ENCODE measurements at places on chromosomes 13 and 19.

DNA sequence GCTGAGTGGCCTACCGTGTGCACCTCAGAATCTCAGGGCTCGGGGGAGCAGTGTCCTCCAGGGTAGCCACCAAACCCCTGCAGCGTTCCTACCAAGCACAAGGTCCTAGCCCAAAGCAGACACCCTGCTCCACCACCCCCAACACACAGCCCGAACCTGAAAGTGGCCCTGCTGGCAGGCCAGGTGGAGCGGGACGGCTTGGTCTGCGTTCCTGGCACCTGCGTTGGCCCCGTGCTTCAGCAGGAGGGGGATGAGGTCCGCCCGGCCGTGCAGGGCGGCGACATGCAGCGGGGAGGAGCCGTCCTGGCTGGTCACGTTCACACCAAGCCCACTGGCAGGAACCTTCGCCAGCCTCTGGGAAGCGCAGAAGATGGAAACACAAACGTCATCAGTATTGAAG is 26.5 kb downstream of the PDCD5 start:
- DNase-seq: no peak

GRCh38 chr19:21569494-21569865 is 64.1 kb downstream of the ZNF429 start:
- DNase-seq: peak; percentile 45

- DNase-seq: no peak
Measured at GRCh38 chr13:46717275-46717674, 79.7 kb downstream of the ESD start.

- DNase-seq: no peak
Measured at GRCh38 chr13:110000534-110001345, 214.4 kb upstream of the IRS2 start.

DNA sequence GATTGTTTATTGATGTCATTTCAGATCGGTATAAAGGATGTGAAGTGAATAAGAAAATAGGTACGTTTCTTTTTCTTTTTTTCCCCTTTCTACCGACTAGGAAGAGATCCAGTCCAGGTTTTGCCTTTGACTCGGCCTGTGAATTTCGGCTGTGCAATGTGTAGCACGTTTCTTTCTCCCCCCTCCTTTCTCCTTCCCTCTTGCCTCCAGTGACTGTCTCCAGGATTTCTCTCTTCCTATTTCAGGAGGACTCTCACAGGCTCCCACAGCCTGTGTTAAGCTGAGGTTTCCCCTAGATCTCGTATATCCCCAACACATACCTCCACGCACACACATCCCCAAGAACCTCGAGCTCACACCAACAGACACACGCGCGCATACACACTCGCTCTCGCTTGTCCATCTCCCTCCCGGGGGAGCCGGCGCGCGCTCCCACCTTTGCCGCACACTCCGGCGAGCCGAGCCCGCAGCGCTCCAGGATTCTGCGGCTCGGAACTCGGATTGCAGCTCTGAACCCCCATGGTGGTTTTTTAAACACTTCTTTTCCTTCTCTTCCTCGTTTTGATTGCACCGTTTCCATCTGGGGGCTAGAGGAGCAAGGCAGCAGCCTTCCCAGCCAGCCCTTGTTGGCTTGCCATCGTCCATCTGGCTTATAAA is at the start of gene GPC6:
Gene GPC6 (plus strand): TSS at position 185 of the 657 bp plus-strand sequence.
- no peak for DNase-seq

DNA sequence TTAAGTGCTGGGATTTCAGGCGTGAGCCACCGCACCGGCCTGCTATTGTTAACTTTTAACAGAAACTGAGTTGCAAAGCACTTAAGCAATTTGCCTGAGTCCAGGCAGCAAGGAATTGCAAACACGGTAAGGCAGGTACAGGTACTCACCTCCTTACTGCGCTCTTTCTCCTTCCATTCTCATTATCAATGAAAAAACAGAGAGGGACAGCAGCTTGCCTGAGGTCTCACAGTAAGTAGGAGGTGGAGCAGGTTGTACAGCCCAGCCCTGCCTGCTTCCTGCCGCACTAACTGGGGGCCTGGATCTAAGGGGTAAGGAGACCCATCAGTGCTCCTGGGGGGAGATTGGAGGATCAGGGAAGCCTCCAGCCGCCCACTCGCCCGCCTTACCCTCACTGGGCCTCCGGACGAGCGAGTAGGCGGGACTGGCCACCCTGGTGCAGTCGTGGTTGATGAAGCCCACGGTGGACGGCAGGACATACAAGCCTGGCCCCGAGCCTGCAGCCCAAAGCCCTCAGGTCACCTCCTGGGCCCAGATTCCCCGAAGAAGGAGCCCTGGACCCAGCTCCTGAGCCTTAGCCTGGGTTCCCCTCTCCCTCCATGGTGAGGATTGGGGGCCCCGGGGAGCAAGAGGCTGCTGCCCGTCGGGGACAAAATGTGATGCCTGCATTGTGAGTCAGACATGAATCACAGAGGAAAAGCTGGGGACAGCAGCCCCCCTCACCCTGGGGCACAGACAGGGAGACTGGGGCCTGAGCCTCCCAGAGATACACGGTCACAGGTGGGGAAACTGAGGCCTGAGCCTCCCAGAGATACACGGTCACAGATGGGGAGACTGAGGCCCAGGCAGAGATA is 11.4 kb upstream of the SHC2 start:
- DNase-seq: no peak

DNA sequence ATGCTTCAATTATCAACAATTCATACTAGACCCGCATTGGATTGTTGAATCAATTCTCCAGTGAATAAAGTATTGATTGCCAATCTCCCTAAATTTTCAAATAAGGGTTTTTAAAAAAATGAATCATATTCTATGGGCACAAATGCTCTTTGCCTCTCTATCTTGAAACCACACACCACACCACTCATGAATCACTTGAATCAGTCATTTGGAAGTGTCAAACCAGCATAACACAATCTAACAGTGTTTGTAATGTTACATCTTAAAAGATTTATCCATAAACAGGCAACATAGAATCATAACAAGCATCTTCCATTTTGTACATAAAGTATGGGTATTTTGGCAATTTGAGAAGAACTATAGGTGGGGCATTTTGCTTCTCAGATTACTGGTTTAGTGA is 219.5 kb upstream of the MIR17HG start:
- no peak for DNase-seq

DNA sequence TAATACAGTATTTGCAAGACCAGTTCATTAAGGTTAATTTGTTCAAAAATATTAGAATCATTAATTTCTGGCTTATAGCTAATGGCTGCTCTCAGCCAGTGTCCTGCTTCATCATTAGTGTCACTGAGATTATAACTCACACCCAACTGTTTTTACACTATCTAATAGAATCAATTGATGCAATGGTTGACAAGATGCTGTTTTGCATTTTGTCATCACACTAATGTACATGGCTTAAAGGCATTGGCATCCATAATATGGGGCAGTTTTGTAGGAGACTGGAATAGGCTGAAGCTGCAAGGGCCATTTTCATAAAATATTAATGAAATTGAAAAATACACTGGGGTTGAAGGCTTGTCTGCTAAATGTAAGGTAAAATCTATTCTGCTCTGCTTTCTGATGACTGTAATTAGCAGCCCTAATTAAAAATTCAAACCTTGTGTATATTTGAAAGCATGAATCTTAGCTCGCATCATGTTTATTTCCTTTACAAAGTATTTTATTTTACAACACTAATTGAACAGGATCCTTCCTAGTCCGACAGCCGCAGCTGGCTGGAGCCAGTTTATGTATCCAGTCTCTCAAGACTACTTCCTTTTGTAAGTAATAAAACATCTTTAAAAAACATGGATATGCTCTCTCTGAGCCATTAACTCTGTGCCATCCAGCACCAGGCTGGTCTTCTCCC is 296.7 kb downstream of the POU4F1 start:
- no peak for DNase-seq

GRCh38 chr19:6678690-6679109 is 8.7 kb upstream of the TNFSF14 start:
- peak; percentile 59 for DNase-seq

- no peak for DNase-seq
Measured at GRCh38 chr19:46601318-46602224, at the start of gene CALM3. TSS of gene CALM3 (plus strand) at chr19:46601330. CDS start at chr19:46601435, 105 bp downstream.

DNA sequence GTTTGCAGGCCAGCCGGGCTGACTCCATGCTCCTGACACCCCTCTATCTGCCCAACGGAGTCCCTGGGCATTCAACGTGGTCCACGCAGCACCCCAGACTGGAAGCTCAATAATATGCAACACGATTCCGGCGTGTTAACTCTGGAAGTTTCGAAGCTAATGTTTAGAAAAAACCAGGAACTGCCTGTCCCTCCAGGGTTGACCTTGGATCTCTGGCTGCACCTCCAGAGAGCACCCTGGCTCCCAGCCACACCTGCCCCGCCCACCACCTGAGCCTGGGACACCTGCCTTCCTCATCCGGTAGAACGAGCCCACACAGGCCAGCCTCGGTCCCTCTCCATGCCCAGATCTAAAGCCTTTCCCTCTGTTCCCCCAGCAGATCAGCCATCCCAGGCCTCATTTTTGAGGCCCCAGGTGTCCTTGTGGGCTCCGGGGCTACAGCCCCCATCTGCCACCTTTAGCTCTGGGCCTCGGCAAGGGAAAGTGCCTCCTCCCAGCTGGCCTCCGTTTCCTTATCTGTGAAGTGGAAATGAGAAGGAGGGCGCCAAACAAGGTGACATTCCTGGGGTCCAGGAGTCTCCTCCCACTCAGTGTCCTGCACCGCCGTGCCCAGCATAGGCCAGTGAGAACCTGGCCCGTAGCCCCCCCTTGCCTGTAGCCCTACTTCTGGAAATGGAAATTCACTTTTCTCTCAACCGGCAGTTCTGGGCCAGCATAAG is 38.7 kb downstream of the KLF2 start:
- DNase-seq: no peak

DNA sequence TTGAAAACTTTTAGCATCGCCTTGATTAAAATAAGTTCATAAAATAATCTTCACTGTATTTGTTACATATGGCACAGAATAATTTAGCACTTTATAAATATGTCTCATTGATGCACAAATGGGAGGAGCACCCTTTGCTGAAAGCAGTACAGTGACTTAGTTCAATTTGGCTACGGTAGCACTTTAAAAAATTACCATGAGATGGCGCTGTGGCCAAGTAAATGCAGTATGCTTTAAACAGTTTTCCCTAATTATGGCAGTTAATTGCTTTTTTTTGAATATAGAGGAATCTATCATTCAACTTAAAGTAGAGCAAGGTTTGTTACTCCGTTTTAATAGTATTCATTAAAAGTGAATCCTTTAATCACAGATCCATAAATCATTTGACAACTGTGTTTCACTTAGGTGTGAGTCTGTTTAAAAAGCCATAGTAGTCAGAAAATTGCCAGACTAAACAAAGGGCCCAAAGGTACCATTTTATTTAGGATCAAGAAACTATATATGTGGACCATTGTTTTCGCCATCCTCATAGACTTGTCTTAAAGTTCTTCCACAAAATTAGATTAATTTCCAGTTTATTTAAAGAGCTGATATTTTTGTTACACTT is 34.7 kb upstream of the ESD start:
- peak; percentile 6 for DNase-seq

- DNase-seq: no peak
Measured at GRCh38 chr13:47049276-47049989, 152.6 kb upstream of the HTR2A start.

- no peak for DNase-seq
Measured at GRCh38 chr13:102012299-102013293, 389.3 kb downstream of the FGF14 start.

GRCh38 chr13:18944501-18945068 is 237.0 kb downstream of the TUBA3C start:
- no peak for DNase-seq

DNA sequence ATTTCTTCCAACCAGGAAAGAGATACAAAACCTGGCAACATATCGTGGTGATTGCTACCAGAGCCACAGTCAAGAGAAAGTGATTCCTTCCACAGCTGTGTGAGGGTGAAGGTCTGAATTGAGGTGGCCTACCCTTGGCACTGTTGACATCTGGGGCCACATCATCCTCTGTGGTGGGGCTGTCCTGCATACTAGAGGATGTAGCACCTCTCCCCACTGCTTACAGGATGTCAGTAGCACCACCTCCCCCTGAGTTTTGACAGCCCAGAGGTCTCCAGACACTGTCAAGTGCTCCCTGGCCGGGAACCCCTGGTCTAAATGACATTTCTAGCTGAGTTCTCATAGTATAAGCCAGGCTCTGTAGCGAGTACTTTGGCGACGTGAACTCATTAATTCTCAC is 15.5 kb downstream of the PTGER1 start:
- no peak for DNase-seq

- DNase-seq: no peak
Measured at GRCh38 chr13:25739376-25739775, 312.4 kb downstream of the SHISA2 start.

GRCh38 chr19:34336781-34337271 is 28.2 kb upstream of the GPI start:
- DNase-seq: no peak

- DNase-seq: no peak
Measured at GRCh38 chr13:30466841-30467252, 1.1 kb upstream of the HMGB1 start.

DNA sequence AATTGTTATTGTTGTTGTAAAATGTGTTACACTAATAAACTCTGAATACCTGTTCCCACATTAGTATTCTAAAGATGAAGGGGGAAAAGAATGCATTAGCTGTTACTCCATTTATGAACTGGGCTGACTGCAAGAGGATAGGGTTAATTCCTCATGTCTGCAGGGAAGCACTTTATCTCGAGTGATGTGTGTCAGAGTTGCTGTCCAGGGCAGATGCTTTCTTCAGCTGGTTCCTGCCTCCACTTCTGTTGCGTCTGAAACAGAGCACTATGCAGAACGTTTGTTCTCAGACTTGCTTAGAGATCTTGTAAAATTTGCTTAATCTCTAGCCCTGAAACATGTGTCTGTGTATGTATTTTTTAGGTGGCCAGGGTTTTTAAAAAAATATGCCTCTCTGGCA is 318.8 kb downstream of the SPRY2 start:
- DNase-seq: no peak

DNA sequence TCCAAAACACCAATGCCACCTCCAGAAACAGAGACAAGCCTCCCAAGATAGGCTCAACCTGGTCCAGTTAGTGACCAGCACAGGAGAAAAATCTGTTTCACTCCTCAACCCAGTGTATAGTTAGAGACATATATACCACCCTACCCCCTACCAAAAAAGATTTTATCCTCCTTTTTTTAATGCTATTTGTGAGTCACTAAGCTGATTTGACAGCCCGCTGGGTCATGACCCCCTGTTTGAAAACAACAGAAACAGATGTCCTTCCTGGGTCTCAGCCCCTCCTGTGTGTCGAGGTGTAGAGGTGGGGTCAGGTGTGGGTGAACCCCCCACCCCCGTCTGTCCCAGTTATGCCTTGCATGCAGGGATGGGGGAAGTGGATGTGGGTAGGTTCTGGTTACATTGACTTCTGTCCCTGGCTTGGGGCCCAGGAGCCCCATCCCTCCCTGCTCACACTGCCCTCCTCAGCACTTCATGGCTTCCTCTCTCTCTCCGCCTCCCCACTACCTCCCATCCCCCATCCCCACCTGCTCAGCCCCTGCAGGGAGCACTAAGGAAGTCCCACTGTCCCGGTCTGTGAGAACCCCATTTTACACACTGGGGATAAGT is 14.0 kb upstream of the TOMM40 start:
- DNase-seq: no peak

DNA sequence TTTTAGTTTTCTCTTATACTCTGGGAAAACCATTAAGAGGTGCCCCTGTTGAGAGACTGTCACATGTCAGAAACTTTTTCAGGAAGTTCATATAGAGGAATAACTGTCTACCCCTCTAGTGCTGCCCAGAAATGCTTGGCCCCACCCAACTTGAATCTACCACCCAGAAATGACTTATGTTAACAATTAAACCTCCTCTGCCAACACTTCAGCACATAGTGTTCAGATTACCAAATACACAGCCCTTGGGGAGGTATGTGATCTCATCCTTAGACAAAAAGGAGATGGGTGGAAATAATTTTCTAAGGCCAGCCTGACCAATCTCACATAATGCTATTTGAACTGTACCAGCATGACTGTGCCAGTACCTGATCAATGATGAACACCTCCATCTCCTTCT is 35.6 kb downstream of the CCDC169 start:
- DNase-seq: no peak

Data from stimulated activated CD4-positive, alpha-beta T cell treated with anti-CD3 and anti-CD28 coated beads, Interleukin-1b, Interleukin-23, amount 100 ng/mL, for 24 hours (primary cell).